Pons (tissue), 1 donor: ENCODE measurements at places on chromosomes 6 and 20.

GRCh38 chr6:11820821-11821220 is 42.2 kb upstream of the ADTRP start:
- DNase-seq, result no peak

DNA sequence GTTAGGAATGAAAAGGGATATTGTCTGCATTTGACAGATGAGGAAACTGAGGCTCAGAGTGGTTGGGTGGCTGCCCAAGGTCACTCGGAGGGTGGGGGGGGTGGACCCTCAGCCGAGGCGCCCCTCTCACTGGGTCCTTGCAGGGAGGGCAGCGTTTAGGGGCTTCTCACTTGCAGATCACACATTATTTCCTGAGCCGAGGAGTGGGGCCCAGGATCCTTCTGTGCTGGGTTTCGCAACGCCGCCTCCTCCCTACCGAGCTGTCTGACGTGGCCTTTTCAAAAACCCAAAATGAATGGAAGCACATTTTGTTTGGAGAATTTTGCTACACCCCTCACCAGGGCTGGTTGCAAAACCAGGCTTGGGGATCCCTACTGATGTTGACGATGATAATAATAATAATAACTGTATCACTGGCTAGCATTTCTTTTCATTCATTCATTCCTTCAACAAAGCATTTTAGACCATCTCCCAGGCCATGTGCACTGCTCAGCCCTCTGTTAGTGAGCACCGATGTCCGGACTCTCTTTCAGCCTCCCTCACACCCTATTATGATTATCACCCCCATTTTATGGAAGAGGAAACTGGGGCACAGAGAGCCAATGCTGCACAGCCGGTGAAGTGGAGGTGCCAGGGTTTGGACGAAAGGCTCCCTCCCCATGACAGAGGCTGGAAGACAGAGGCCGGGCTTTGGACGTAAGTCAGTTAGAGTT is 5.2 kb downstream of the DLGAP4 start:
- DNase-seq, result no peak

GRCh38 chr6:170113141-170113540 is 177.7 kb downstream of the DLL1 start:
- no peak for DNase-seq

DNA sequence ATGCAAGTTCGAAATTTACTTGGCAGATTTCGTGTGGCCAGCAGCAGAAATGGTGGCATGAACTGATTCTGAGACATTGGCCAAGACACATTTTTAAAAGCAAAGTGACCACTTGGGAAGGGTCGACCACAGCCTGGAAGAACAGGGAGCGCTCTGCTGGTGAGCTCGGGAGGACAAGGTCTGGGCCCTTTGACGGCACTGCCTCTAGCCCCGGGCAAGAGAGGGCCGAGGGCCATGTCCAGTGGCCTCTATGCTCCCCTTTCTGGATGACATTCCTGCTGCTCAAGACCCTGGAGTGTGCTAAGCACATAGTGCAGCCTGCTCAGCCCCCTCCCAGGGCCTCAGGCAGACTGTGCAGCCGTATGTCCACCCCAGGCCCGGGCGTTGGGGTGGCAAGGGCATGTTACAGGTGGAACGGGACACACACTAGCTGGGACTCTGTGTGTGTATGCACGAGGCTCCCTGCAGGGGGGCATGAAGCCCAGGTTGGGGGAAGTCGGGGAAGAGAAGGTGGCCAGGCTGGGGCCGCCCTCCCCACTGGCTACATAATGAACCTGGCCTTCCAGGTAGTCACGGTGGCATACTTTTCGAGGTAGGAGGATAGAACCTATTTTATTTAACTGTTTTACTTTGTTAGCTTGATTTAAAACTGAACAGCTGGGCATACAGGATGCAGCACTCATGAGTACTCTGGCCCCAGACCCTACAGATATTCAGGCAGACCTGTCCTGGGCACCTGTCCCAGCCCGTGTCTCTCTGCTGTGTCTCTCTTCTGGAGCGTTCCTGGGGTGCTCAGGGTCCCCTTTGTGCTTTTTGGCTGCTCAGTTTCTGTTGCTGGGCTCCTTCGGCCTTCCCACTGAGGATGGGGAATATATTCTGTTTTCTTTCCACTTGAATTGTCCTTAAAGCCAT is 6.4 kb downstream of the SYNJ2 start:
- DNase-seq, result peak; percentile 13

- no peak for DNase-seq
These were observed 19.5 kb downstream of the GRM4 start for GRCh38 chr6:34126419-34126818.

GRCh38 chr20:47984437-47984836 is 199.2 kb upstream of the SULF2 start:
- no peak for DNase-seq

DNA sequence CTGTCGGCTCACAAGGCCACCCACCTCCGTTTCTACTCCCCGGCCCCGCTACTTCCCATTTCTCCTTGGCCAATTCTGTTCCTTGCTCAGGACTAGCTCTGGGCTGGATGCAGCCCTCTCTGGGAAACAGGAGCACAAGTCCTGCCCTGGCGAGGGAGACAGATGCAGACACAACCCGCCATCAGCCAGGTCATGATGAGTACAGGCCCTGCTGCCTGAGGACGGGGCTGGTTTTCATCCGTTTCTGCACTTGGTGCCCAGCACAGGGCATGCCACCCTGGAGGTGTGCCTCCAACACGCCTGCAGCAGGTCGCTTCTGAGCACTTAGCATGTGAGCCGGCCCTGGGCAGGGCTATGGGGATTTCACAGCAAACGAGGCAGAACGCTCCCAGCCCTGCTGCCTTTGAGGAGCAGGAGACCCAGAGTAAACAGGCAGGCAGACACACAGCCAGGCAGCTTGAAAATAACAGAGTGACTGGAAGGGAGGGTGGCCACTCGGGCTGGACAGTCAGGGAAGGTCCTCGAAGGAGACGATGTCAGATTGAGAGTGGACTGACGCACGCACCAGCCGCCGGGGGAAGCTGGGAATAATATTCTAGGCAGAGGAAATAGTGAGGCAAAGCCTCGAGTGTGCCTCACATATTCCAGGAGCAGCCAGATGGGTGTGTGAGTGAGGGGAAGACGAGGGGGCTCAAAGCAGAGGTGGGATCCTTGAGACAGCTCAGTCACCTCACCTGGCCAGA is 21.2 kb upstream of the VSTM2L start:
- no peak for DNase-seq

GRCh38 chr6:3571836-3572235 is 115.0 kb upstream of the SLC22A23 start:
- no peak for DNase-seq

- no peak for DNase-seq
These were observed 60.1 kb upstream of the PTPRK start for GRCh38 chr6:128580224-128581110.

DNA sequence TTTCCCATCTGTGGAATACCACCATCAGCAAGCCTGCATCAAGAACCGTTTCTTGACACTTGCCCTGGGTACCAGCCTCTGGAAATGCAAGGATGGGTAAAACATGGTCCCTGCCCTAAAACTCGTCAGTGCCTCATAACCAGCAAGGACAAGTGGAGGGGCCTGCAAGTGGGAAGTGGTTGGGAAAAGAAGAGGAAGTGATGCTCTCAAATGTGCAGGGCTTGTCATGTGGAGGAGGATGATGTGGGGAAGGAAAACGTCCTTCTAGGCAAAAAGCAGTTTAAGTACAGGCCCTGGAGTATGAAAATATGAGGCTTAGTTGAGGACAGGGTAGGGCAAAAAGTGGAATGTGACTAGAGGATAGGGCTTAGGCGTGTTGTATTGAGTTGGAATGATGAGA is 19.0 kb downstream of the RREB1 start:
- peak; percentile 73 for DNase-seq

GRCh38 chr6:138250053-138250452 is 31.8 kb upstream of the PBOV1 start:
- DNase-seq, result no peak

GRCh38 chr20:44776980-44777379 is 31.3 kb downstream of the KCNK15 start:
- DNase-seq, result no peak

- DNase-seq, result peak; percentile 17
These were observed 526 bp downstream of the SOD2 start for GRCh38 chr6:159692303-159693127.

GRCh38 chr6:44499609-44500008 is 112.1 kb downstream of the CDC5L start:
- DNase-seq, result no peak

- DNase-seq, result no peak
These were observed 906 bp upstream of the FOXP4 start for GRCh38 chr6:41545247-41545702.

DNA sequence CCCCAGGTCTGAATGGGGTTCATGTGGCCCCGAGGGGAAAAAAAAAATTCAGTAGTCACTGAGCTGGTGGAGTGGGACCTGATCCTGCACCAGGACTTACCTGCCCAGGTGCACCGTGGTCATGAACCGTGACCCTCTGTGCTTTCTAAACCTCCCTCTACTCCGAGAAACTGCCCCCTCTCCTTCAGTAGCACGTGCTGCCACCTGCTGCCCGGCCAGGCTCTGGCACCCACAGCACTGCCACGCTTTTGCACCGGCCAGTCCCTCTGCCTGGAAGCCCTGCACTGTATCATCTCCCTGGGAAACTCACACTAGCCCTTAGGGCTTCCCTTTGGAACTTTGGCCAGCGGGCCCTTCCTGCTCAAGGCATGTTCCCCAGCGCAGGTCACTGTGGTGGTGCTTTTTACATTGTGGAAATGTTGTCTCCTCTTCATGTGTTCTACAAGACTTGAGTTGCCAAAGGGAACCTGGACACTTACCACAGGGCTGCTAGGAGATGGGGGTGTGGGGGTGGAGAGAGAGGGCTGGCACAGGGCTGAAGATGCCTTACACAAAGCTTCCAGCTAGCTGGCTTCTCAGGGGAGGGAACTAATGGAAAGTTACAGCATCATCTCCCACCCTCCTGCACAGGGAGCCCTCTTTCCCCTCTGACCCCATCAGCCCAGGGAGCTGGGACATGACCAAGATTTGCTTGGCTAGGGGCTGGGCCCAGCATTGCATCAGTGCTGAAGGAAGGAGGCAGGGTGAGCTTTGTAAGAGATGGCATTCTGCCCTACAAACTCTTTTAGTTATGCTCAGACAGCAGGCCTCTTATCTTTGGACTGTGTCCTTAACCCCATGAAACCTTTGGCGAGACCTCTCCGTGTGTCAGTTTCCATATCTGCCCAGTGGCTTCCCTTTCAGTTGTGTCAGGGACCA is 2.5 kb upstream of the PTPRT start:
- peak; percentile 30 for DNase-seq

- DNase-seq, result no peak
These were observed 215.4 kb downstream of the PTPRT start for GRCh38 chr20:42974347-42974746.

DNA sequence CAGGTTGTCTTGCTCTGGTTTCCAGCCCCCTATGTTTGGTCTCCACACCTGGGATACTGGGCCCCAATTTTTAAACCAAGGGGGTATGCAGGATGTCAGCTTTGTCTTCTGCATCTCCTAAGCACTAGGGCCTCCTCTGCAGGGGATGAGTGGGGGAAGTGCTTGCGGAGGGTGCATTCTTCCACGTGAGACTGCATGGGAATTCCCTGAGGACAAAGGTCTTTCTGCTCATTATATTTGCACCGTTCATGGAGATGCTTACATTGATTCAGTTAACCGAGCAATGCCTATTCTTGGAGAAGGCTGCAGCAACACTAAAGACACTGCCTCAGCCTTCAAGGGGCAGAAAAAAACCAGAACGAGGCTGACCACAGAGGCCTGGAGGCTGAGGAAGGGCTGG is 45.4 kb downstream of the RAB44 start:
- DNase-seq, result no peak

DNA sequence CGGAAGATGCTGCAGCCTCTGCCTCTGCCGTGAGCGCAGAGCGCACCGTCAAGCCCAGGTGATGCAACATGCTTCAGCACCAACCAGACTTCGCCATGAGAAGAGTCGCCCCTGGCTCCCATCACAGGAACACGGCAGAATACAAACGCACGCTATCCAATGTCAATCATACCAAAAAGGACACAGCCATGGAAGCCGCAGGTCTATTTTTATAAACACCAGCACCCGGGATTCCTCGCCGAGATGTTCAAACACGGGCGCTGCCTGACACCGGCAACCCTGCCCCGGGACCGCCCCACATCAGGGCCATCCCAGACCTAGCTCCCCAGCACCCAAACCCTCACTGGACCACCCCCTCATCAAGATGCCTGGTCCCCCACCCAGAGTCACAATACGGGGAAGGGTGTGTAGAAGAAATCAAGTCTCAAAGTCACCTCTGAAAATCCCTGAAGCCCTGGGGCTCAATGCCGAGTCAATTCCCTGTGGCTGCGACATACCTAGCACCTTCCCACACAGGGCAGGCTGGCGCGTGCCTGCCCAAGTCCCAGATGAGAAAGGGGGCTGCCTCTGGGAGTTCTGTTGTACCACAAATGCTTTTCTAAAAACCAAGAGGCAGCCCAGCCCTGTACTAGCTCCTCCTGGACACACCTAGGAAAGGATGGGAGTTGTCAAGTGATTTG is 17.9 kb downstream of the TAF4 start:
- DNase-seq, result no peak

DNA sequence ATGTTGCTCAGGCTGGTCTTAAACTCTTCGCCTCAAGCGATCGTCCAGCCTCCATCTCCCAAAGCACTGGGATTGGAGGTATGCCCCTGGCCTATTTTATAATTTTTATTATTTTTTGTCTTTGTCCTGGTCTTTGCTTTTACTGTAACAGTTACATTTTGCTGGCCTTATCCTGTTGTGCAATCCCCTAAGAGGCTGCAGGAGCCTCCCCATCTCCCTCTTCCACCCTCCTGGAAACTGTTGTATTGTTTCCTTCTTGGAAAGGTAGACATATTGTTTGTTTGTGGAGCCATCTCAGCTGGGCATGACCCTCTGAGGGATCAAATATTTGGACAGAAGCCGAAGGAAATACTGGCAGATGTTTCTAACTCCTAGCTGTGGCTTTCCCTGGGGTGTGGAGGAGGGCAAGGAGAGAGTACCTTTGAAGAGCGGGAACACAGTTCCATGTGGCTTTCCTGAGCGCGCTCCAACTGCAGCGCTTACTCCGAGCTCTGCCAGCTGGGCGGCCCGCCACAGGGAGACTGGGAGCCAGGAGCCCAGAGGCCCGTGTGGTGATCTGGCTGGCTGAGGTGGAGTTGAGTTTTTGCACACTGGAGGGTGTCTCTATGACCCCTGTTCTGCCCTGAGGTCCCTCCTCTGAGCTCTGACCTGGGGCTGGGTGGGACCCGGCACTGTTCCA is 4.9 kb downstream of the MAPK13 start:
- no peak for DNase-seq

- DNase-seq, result no peak
These were observed 372.6 kb downstream of the UTRN start for GRCh38 chr6:144657691-144658090.
